ENCODE measurements at places on chromosomes 12 and 14. TPM values are rescaled to one million over a fixed set of nuclear protein-coding genes. Genes with fewer than 3 reads are reported as not detected.

The PRB2 gene
- total RNA-seq = not detected

The SPTLC2 gene
- total RNA-seq = 22.0 TPM

The RNF212B gene
- total RNA-seq = not detected

- H3K27ac ChIP-seq = no peak overlapping the region
- no peak overlapping the region for H3K4me3 ChIP-seq
- no peak for DNase-seq
- peaks cover 32% of the 10 kb centered on the region for H3K4me1 ChIP-seq
Measured at GRCh38 chr14:75979071-75979571, 2.7 kb downstream of the TGFB3 start.

GRCh38 chr12:55641595-55641994, 4.9 kb downstream of the OR10P1 start:
- peaks cover 27% of the 10 kb centered on the region for H3K4me1 ChIP-seq
- no peak for DNase-seq
- H3K36me3 ChIP-seq = no peaks in the 10 kb centered on the region

- peaks cover 3% of the 10 kb centered on the region for H3K36me3 ChIP-seq
- H3K27me3 ChIP-seq = peaks cover 7% of the 10 kb centered on the region
- H3K4me1 ChIP-seq = peaks cover 3% of the 10 kb centered on the region
Measured at GRCh38 chr14:71212093-71212492, 304.8 kb downstream of the PCNX1 start.

- peaks cover 7% of the 10 kb centered on the region for H3K27me3 ChIP-seq
- no peak for DNase-seq
- H3K4me3 ChIP-seq = no peak overlapping the region
Measured at GRCh38 chr14:24828486-24828885, 194.5 kb upstream of the GZMB start.

GRCh38 chr14:77144412-77145115, 3.0 kb upstream of the ZDHHC22 start:
- DNase-seq = no peak
- no peak overlapping the region for H3K4me3 ChIP-seq
- H3K27me3 ChIP-seq = peaks cover 76% of the 10 kb centered on the region
- H3K27ac ChIP-seq = no peak overlapping the region
- H3K4me1 ChIP-seq = peaks cover 23% of the 10 kb centered on the region

DNA sequence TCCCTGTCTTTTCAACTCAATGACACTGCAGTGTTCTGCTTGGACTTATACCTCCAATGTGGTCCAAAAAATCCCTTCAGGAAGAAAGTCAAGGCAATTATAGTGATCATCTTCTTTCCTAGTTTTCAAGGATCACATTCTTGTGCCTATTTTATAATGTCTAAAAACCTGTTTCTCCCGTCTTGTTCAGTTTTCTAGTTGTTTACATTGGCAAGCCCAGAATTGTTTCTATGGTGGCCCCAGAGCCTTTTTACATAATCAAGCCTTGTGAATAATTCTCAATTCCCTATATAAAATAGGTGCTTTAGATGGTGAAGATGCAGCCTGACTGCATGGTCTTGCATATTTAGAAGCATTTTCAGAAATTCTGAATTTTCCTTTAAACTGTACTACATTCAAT, 14.5 kb upstream of the LDHB start:
- no peak overlapping the region for H3K4me3 ChIP-seq
- no peak for DNase-seq
- no peaks in the 10 kb centered on the region for H3K36me3 ChIP-seq
- H3K27me3 ChIP-seq = no peaks in the 10 kb centered on the region
- H3K4me1 ChIP-seq = peaks cover 23% of the 10 kb centered on the region
- no peak overlapping the region for H3K27ac ChIP-seq

- H3K36me3 ChIP-seq = peaks cover 3% of the 10 kb centered on the region
- peaks cover 12% of the 10 kb centered on the region for H3K4me1 ChIP-seq
- no peaks in the 10 kb centered on the region for H3K27me3 ChIP-seq
- no peak overlapping the region for H3K4me3 ChIP-seq
- DNase-seq = no peak
Measured at GRCh38 chr14:59274991-59275391, 86.5 kb downstream of the DAAM1 start.
